ENCODE measurements at places on chromosomes 12 and 14.

- no peak for DNase-seq
Observed at GRCh38 chr12:111405859-111406473, at the start of gene SH2B3. Gene SH2B3 (plus strand): TSS chr12:111405923. CDS start chr12:111418146, 12,223 bp downstream.

- DNase-seq, result no peak
Observed at GRCh38 chr12:42070036-42070435, 74.6 kb downstream of the GXYLT1 start.

DNA sequence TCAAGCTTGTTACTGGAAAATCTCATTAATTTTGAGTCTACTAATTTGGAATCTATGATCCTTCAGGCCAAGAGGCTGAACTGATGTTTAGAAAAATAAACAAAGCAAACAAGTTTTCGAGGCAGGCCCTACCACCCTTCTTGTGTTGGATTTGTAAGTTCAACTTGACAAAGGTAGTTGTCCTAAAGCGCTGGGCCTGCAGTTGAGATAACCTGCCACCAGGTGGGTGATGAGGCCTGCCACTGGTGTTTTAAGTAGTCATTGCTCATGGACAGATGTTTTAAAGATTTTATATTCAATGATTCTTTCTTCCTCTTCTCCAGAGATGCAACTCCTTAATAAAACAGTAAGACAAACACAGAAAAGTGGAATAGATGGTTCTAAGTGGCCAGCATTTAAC lies 19.4 kb downstream of the ACVRL1 start:
- peak; percentile 70 for DNase-seq

DNA sequence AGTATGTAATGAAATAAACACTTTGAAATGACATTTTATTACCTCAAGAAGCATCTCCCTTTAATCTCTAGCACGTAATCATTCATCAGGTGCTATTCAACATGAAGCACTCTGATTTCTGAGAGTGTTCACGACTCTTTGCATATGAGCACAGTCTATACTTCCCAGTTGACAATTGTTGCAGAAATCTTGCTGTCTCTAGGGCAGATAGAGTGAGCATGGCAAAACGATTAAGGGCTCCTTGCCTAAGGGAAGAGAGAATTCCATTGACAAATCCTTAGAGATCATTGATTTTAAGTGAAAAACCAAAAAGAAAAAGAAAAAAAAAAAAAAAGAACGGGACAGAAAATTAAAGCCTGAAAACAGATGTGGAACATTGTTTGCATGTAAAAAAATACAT lies 107.6 kb downstream of the C12orf50 start:
- DNase-seq, result no peak

- DNase-seq, result no peak
Observed at GRCh38 chr12:88241862-88242570, 99.9 kb downstream of the TMTC3 start.

DNA sequence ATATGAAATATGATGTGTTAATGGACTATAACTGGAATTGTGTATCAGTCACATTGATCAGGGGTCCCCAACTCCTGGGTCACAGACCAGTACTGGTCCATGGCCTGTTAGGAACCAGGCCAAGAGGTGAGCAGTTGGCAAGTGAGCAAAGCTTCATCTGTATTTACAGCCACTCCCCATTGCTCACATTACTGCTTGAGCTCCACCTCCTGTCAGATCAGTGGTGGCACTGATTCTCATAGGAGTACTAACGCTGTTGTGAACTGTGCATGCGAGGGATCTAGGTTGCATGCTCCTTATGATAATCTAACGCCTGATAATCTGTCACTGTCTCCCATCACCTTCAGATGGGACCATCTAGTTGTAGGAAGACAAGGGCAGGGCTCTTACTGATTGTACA lies 72.3 kb downstream of the CDK17 start:
- no peak for DNase-seq

DNA sequence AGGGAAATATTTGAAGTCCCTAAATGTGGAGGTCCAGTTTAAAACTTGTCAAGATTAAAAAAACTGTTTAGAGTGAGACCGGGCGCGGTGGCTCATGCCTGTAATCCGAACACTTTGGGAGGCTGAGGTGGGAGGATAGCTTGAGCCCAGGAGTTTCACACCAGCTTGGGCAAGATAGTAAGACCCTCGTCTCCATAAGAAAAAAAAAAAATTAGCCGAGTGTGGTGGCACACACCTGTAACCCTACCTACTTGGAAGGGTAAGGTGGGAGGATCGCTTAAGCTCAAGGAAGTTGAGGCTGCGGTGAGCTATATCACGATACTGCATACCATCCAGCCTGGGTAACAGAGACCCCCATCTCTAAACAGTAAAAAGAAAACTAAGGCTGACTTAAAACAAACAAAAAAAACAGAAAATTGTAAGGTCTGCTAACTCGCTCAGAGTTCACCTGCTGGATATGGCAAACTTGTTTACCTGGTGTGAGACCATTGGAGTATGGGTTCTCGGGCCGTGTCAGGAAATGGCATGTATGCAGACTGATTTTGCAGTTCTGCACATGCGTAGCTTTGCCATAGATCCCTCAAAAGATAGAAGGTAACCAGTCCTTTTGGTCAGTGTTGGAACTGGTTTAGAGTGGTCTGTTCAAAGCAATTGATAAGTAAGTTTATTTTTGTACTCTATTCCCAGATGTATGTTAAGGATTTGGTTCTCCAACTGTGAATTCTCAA lies 2.1 kb downstream of the RNF10 start:
- no peak for DNase-seq

- DNase-seq, result no peak
Observed at GRCh38 chr12:52713960-52714886, 10.9 kb upstream of the KRT77 start.

DNA sequence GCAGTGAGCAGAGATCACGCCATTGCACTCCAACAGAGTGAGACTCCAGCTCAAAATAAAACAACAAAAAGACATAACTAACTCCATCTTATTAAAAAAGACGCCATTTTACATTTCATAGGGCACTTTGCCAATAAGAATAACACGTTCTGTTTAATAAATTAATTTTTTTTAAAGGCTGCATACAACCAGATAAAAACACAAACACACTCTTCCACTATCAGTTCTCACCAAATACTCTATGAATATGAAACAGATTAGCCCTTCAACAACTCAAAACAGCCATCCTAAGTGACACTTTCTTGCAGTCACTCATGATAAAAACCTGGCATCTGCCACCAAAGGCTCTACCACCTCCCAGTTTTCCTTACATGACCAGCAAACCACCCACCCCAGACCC lies 16.1 kb downstream of the AICDA start:
- no peak for DNase-seq

DNA sequence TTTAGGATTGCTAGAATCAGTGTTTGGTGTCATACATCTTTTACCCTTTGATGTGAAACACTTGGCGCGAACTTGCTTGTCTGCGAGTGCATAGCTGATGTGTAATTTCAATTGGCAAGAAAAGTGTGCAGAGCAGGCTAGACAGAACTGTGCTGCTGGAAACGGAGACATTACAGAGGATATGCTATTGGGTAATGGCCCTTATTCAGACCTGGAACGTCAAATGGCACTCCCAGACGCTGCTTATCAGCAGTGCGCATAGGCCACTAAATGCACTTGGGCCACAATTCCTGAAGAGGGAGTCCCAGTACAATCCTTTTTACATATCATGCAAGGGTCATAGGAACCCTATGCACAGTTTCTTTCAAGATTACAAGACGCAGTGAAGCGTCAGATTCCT lies 15.7 kb upstream of the SLC10A1 start:
- no peak for DNase-seq

DNA sequence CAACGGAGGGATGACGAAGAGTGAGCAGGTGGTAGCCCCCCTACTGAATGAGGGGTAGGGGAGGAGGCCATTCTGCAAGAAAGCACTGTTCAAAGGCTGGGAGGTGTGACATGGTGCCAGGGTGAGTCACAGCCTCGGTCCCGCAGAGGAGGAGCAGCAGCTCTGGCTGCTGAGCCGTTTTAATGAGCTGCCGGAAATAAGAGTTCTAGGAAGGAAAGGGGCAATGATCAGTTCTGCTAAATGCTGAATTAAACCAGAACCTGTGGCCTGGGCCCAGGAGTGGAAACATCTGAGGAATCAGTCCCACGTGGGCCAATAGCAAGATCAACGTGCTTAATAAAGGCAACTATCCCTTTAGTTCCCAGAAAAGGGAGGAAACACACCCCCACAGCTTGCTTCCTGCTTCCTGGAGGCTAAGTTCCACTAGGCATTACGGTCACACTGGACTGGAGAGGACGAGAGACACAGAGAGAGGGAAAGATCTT lies 3.6 kb downstream of the ABCD4 start:
- DNase-seq, result no peak

DNA sequence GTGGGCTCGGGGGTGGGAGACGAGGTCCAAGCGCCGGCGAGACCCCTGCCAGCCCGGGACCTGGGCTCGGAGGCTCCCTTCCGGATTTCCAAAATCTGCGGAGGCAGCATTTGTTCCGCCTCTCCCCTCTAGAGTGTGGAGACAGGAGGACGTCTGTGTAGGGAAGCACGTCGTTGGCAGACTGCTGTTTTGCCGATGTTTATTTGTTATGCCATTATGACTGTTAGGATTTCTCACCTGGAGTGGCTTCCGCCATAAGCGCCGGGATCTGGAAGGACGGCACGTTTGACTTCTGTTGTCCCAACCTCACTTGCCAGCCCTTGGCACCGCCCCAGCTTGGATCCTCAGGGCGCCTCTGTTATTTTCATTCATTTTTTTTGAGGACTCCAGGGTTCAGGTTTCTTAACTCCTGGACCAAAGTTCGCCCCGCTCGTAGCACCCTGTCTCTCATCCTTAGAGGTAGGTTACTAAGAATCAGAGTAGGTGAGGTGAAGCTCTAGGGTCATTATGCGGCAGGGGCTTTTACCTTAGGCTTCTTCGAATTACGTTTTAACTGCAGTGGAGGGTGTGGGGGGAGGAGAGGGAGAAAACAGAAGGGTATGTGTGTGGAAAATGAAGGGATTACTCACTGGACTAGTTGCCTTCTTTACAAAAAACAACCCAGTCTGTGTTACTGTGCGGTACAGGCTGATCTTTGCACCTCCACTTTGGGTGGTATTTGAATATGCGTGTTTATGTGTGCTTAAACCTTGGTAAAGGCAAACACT lies 547 bp upstream of the PYGL start:
- DNase-seq, result no peak

GRCh38 chr12:20268121-20268732 lies 100.1 kb upstream of the PDE3A start:
- no peak for DNase-seq

GRCh38 chr14:76467711-76468155 lies 91.8 kb downstream of the ESRRB start:
- DNase-seq, result no peak

- no peak for DNase-seq
Observed at GRCh38 chr14:70555890-70556289, 21.1 kb upstream of the ADAM20 start.

DNA sequence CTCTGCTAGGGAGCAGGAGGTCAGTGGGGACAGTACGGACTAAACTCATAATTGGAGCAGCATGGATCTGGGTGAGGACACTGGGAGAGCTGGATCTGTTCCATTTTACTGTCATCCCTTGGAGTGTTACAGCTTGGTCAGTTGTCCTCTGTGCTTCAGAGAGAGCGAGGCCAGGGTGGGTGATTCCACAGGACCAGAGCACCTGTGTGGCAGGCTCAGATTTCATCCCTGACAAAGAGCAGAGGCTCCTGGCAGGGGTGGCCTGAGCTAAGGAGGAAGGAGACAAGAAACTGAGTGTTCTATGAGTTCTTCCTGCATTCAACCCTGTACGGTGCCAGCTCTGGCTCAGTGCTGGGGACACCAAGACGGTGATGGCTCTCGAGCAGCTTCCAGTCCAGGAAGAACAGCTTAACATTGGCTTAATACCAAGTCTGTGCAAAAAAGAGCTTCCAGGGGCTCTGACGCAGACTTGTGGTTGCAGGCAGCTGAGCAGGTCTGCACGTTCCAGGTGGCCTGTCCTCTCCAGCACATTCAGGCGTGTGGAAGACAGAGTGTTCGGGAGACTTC lies 8.4 kb upstream of the PGF start:
- DNase-seq, result no peak

- no peak for DNase-seq
Observed at GRCh38 chr12:79911889-79912656, 22.8 kb downstream of the PPP1R12A start.

- DNase-seq, result no peak
Observed at GRCh38 chr12:127485528-127485927, 781.4 kb upstream of the TMEM132C start.

GRCh38 chr12:32549675-32550079 lies 129.4 kb upstream of the DNM1L start:
- DNase-seq, result no peak

GRCh38 chr14:21894003-21894897 lies 220.6 kb upstream of the OR4E1 start:
- no peak for DNase-seq

DNA sequence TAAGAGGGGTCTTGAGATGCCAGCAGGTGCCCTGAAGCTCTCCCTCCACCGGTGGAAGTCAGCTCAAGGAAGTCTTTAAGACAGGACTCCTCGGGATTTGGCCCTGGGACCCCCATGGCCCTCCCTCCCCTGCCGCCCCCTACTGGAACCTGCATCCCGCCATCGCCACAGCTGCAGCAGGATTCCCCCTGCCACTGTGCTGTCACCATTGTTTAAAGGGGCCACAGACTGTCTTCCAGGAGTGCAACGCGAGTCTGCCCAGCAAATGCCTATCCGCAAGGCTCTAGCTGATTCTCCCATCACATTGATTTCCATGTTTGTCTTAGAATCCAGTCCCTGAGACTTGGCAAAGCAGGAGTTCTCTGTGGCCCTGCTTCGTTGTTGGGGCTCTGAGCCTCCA lies 770.8 kb upstream of the ALG10B start:
- DNase-seq, result no peak

GRCh38 chr14:38199739-38200138 lies 8.0 kb upstream of the SSTR1 start:
- DNase-seq, result no peak
